ENCODE measurements at places on chromosomes 4 and X.

DNA sequence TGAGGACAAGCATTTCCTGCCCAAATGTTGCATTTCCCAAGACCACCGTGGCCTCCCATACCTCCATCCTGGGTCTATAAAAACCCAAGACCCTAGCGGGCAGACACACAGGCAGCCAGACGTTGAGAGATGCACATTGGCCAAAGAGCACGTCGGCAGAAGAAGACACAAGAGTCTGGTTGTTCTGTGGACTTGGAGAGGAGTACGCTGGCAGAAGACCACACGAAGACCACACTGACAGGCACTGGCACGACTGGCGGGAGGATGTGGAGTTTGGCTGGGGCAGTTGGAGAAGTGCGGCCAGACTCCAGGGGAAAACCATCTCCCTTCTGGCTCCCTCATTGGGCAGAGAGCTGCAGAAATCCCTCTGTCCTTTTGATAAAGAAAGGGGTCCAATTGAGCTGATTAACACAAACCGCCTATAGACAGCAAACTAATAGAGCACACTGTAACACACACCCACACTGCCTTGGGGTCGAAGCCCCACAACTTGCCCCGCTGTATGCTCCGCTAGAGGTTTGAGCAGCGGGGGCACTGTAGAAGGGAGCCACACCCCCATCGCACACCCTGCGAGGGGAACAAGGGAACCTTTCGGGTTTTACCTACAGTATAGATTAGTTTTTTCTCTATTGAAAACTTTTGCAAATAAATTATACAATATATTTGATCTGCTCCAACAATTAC lies 376.7 kb upstream of the KLHL4 start:
- no peak for DNase-seq

- DNase-seq = no peak
Observed at GRCh38 chrX:115696939-115697338, 136.0 kb downstream of the PLS3 start.

DNA sequence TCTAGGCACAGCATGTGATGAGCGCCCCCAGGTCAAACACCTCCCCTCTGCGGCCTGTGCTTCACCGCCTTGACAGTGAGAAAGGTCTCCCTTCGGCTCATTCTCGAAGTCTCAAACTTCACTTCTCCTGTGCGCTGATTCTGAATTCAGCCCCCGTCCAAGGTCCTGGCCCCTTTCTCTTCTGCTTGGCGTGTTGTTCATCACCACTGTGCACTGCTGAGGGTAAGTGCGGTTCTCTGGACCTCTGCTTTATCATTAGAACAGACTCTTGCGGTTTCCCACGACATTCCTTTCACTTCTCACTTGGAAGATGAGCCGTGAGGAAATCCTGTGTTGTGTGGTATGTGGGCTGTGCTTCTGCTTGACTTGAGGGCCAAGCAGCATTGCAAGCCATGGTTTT lies 11.9 kb downstream of the HTT-AS start:
- DNase-seq = no peak

DNA sequence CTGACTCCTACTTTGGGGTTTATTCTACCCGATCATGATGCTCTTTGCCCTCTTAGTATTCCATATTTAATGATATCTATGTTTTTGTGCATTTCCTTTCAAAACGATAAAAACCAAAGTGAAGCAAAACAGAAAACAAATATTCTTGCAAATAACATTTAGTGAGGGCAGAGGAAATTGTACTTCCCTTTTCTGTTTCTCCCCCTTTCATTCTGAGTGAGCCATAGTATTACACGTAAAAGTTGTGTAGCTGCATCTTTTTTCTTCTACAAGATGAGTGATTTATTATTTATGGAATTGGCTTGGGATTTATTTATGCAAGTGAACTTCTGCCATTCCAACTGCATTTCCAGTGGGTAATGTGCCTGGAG lies 109.9 kb downstream of the AFF2 start:
- no peak for DNase-seq

GRCh38 chr4:183934761-183935160 lies 29.7 kb downstream of the STOX2 start:
- no peak for DNase-seq

DNA sequence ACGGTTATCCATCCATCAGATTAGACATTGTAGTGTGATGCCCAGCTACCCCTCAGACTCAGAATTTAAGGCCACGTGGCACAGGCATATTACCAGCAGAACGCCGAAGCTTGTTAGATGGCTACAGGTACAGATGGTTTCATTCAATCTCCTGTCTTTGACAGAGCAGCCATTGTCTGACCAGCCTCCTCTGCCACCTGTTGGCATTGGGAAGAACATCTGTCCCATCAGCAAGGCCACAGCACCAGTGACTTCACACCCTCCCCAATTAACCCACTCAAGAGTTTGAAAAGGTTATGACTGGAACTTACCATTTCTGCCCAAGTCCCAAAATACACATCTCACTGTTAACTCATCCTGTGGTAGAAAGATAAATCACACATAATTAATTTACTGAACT lies 22.0 kb upstream of the PHKA2 start:
- peak; percentile 1 for DNase-seq

- peak; percentile 91 for DNase-seq
Observed at GRCh38 chrX:2514131-2514530, 13.4 kb upstream of the DHRSX start.

DNA sequence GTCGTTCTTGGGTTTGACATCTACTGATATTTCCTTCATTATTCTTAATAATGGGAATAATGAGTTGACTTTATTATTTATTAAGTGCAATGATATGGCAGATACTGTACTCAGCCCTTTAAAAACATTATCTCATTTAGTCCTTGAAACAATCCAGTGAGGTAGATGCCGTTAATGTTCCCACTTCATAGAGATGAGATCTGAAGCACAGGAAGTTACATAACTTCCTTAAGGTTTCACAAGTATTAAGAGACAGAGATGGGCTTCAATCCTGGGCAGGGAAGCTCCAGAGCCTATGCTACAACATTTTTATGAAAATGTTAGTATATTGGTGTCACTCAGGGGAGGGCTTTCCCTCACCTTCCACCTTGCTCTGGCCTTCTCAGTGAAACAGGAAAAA lies 9.7 kb upstream of the KLHL13 start:
- no peak for DNase-seq

DNA sequence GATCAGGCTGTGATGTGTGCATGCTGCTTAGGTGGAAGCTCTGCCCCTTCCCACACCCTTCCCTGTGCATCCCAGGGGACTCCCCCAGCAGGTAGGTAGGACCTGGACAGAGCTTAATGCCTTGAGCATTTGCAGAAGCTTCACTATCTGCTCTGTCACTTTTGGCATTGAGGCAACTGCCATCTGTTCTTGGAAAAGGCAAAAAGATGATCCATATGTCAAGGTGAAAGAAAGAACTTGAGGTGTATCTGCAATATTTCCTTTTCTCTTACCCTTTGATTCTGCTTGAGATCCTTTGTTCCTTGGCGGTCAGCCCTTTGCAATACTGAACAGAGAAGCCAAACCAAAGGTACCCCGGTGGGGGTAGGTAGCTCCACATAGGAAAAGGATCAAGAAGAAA lies 37.1 kb upstream of the TBC1D9 start:
- DNase-seq = no peak

DNA sequence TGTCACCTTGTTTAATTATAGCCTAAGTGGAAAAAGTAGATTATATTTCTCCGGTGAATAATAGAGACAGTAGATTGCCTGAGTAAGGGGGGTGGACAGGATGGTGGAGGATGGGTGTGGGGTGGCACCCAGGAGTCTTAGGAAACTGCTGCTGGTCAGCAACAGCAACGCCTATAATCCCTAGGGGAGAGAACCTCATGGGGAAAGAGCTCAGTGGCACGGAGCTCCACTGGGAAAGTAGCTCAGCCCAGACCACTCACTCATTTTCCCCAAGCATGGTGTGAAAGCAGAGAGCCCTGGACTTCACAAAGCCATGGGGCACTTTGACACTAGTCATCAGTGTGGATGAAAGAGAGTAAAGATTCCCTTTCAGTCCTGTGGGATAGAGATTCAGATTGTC lies 31.1 kb downstream of the METTL14 start:
- no peak for DNase-seq

GRCh38 chr4:152052451-152053057 lies 291.7 kb upstream of the GATB start:
- no peak for DNase-seq

DNA sequence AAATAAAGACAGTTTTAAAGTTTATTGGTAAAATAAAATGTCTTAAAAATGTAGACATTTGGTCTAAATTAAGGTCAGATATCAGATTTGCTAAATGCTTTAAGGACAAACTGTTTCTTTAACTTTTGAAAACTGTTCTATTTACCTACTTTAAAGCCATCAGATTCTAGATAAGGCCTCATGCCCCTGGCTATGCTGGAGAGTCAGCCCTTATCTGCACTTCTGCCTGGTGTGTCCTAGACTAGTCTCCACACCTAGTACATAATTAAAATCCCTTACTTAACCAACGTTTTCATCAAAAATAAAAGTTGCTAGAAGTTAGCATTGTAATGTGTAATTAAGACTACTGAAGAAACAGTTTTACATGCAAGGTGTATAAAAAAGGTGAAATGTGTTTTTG lies 25.6 kb downstream of the HSD17B11 start:
- DNase-seq = no peak

- peak; percentile 68 for DNase-seq
Observed at GRCh38 chrX:56764975-56765791, 36.1 kb downstream of the NBDY start.

GRCh38 chr4:92304606-92305005 lies 840 bp downstream of the GRID2 start:
- no peak for DNase-seq

GRCh38 chr4:156771171-156771837 lies 200.3 kb downstream of the PDGFC start:
- no peak for DNase-seq

DNA sequence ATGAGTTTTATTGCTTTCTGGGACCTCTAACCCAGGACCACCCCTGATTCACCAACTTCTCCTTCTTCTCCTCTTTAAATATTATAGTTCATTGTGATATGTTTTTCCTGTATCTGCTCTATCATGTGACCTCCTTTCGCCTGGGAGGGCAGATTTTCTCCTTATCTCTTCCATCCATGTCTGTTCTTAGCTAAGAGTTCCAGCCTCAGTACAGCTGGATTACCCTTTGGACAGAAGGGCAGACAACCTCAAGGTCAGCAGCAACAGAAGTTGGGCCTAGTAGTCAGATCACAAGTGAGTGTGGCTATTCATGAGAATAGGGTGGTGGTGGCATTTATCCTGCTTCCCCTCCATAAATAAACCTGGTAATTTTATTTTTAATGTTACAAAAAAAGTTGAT lies 5.7 kb upstream of the XK start:
- no peak for DNase-seq

GRCh38 chrX:56788717-56789122 lies 59.7 kb downstream of the NBDY start:
- DNase-seq = peak; percentile 25

DNA sequence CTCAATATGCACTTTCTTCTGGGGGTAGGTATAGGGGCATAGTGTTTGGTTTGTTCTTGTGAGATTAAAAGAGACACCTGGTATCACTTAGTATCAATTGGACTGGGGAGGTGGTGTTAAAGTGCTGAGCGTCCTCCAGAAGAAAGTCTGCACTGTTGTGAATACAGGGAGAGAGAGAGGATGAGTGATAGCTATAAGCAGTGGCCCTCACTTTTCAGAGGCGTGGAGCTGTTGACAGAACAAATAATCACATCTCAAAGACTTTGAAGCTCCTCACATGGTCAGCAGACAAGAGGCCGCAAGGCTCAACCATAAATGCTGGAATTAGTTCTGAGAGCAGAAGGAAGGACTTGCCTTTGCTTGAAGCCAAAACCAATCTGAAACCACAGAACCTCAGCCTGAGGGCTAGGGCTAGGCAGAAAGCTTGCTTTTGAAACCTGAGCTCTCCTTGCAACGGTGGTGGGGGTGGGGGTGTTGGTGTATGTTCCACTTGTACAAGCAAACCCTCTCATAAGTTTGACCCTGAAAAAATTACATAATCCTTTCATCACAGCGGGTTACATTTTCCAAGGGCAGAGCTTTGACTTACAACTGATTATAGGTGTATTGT lies 123.2 kb upstream of the SCML1 start:
- DNase-seq = no peak

- no peak for DNase-seq
Observed at GRCh38 chr4:97646997-97647396, 496.3 kb downstream of the STPG2 start.

DNA sequence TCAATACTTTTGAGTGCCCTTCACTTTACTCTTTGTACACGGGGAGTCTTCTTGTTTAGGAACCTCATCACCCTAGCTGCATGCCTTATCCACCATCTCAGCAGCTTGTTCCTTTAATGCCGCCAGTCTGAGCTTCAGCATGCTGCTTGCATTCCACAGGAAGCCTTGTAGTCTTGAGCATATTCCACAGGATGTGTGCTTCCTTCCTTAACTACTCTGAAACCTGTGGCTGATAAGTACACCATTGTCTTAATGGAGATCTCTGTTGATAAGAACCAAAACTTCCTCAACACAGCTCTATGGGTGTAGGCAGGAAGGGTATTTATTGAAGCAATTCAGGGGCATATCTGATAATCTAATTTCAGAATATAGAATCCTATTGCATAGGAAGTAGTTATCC lies 24.4 kb upstream of the CCNI start:
- DNase-seq = no peak

GRCh38 chr4:176587920-176588319 lies 204.8 kb downstream of the VEGFC start:
- no peak for DNase-seq

GRCh38 chr4:94375364-94375763 lies 32.7 kb upstream of the HPGDS start:
- DNase-seq = no peak

DNA sequence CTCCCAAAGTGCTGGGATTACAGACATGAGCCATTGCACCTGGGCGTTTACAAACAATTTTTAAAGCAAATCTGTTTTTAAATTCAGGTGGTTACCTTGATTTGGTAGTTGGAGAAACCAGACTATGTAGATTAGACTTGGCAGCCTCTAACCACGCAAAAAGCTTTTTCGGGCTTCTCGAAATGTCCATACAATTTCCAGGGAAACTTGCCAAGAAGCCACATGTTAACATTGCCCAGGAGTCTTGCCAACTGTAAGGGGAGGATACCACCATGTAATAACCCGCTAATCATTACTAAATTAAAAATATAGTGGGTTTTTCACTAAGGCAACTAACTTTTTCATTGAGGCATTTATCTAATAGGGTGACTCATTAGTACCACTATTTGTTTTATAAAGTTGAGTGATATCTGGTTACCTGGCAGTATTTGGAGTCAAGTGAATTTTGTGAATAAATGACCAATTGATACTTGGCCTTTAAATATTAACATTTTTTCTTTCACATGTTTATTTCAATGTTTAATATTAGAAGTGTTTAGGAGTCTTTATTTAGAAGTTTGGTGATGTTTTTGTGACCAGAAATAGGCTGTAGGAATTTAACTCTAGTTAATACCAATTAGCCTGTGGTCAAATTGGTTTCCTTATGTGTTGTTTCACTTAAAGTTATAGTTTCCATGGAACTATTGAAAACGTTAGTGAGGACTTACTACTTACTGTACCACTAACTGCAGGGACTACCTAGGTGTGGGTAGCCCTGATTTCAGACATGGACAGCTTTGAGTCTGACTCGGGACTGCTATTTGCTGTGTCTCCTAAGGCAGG lies 61.3 kb downstream of the CLDN34 start:
- no peak for DNase-seq

- DNase-seq = no peak
Observed at GRCh38 chr4:7768736-7769135, 170.9 kb downstream of the AFAP1 start.

GRCh38 chr4:47462799-47463234 lies 685 bp downstream of the COMMD8 start:
- peak; percentile 42 for DNase-seq
